ENCODE measurements at places on chromosomes 1 and 21.

GRCh38 chr1:193211539-193211938 is 25.1 kb upstream of the B3GALT2 start:
- no peak for DNase-seq

- DNase-seq: no peak
Measured at GRCh38 chr1:15952317-15953258, 23.3 kb downstream of the ZBTB17 start.

DNA sequence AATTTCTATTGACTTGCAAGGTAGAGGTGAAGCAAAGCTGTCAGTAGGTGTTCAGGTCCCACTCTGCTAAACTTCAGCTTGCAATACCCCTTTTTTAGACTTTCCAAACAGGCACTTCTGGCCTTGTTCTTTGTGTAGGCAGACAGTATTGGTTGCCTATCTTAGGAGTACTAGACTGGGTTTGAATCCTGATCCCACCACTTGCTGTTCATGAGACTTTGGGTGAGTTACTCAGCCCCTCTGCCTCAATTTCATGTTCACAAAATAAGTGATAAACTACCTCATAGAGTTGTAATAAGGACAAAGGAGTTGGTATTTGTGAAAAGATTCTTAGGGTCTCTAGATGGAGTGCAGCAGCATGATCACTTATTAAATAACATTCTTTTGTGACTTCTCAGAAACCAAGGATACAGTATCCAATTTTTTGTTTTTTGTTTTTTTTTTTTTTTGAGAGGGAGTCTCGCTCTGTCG is 5.2 kb downstream of the RCC1 start:
- DNase-seq: peak; percentile 86

- DNase-seq: no peak
Measured at GRCh38 chr1:103198076-103198475, 89.8 kb upstream of the COL11A1 start.
